Hippocampal formation (tissue), 2 donors: ENCODE measurements at places on chromosomes 7 and 10.

DNA sequence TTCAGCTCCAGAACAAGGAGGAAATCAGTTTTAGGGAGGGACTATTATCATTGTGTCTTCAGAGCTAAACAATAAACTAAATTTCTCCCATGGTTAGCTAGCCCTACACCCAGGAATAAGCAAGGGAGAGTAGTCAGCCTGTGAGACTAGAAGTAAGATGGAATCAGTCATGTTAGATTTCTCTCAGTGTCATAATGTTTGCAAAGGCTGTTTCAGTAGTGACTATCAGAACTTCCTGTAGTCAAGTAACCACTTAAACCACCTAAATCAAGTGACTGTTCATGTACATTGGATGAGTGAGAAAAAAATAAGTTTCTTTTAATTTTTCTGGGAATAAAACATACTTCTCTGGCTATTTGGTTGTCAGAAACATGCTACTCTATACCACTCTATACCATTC, 121.6 kb downstream of the KCND2 start:
- DNase-seq: no peak

DNA sequence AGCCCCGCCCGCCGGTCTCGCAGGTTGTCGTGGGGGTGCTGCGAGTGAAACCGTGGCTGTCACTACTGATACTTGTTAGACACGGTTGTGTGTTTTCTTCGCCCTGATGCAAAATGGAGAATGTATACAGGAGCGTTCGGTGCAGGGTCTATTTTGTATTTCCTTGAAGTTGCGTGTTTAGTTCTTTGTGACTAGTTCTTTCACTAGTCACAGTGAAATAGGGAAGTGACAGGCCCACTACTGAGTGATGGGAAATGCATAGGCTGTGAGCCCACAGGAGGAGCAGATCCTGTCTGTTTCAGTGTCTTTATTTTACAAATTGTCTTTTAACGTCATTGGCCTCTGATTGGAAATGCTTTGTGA, 675 bp downstream of the ABRAXAS2 start:
- DNase-seq: no peak

DNA sequence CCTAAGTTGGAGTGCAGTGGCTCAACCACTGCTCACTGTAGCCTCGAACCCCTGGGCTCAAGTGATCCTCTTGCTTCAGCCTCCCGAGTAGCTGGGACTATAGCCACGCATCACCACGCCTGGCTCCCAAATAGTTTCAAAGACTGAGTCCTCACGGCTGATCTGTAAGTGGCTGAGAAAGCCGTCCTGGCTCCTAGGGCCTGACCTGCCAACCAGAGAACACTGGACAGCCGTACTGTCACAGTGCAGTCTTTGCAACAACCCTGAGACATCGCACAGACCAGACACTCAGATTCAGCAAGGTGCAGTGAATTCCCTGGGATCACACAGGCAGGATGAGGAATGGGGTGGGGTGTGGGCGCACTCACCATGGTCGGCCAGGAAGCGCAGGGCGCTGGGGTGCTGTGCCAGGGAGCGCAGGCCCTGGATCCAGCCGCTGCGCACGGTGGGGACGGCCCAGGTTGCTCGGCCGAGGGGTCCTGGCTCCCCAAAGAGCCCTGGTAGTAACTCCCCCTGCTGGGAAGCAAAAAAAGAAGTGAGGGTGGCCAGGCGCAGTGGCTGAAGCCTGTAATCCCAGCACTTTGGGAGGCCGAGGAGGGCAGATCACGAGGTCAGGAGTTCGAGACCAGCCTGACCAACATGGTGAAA, 10.7 kb downstream of the BRAT1 start:
- no peak for DNase-seq

- no peak for DNase-seq
Observed at GRCh38 chr10:97018251-97019212, 167.2 kb downstream of the SLIT1 start.

GRCh38 chr10:118332236-118332635, 9.9 kb downstream of the FAM204A start:
- no peak for DNase-seq

DNA sequence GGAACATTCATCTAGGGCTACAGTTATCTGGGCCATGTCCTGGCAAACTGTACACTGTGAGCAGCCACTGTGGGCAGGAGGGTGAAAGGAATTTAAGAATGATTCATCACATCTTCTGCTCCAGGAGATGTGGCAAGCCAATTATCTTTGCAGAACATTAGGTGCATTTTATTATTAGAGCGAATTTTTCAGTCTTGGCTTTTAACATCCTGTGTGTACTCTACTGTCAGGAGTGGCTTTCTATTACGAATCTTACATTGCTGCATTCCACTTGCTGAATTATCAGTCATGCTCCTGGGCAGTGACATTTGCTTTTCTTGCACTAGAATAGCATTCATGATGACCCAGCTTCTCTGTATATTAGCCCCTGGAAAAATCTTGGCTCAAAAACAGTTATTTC, 109.2 kb upstream of the TARP start:
- no peak for DNase-seq

GRCh38 chr10:27366769-27367168, 126.2 kb upstream of the ACBD5 start:
- DNase-seq: no peak

- no peak for DNase-seq
Observed at GRCh38 chr10:110747609-110748464, 103.7 kb downstream of the RBM20 start.

DNA sequence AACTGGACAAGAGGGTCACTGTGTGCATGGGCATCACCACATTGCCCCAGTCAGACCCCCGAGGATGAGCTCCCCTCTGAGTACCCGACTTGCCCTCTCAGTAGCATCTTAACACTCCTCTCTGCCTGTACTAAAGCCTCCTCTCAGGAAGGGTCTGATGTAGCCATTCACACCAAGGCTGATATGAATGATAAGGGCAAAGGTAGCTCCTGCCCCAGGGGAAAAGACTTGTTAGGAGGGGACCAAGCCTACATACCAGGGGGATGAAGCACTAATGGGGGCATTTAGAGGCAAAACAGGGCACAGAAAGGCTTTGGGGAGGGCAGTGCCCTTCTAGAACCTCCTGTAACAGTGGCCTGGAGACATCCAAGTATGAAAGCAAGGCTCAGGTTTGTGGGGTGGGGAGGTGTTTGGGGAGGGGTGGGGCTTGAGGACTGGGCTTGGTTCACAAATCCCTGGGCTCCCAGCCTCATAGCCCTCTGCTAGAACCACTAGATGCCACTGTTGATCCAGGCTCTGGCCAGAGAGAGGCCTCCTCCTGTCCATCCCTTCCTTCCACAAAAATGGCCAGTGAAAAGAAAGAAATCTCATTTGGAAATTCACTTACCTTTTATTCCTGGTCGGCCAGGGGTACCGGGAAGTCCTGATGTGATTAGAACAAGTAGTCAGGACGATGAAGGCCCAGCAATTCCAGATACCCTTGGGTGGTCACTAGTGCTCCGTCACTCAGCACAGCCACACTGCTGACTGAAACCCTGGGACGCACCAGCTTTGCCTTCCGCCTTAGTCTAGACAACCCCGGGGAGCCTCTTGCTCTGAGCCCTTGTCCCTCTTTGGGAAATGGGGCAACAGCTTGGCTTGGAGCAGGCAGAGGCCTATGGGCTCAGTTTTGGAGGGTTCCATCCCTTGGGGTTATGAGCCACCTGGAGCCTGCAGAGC, 40.3 kb downstream of the COL17A1 start:
- peak; percentile 59 for DNase-seq

DNA sequence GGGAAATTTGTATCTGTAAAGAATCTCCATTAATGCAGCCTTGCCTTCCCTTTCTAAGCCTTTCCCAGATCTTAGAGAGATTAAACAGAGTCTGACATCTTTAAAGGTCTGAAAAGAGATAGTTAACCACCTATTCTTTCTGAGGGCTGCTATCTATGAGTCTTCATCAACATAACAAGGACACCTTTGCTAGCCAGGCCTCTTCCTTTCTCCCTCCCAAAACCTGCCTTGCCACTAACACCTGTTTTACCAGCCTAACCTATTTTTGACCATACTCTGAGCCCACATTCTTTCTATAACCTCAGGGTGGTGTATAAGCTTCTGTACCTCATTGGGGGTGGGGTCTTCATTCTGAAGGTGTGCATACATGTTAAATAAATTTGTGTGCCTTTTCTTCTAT, 217.1 kb downstream of the IPMK start:
- DNase-seq: no peak

- DNase-seq: no peak
Observed at GRCh38 chr7:34153656-34154270, 248.4 kb downstream of the BMPER start.

DNA sequence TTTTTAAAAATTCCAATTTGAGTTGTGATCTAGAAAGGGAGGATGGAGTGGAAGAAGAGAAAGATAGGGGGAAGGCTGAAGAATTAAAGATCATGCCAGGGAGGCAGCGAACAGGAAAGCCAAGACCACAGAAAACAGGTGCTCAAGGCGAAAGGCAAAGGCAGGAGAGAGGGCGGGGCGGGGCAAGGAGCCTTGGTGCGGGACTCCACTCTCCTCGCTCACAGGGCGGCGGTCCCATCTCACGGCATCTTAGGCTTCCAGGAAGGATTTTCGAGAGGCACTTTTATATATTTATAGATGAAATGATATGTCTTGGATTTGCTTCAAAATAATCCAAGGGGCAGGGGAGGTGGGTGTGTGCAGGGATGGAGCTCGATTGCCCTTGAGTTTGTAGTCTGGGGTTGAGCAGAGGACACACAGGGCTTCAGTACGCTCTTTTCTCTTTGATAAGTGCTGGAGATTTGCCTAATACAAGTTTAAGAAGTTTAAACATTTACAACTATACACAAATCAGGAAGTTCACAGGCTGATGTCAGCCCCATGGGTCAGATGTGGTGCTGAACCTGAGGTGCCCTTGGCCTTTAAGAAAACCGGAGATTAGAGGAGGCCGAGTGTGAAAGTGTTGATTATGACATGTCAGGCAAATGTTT, 161.1 kb downstream of the PRKAG2 start:
- DNase-seq: no peak

- DNase-seq: no peak
Observed at GRCh38 chr10:34022195-34022594, 687.7 kb upstream of the NRP1 start.

GRCh38 chr10:20017961-20018360, 201.7 kb downstream of the PLXDC2 start:
- DNase-seq: no peak

GRCh38 chr7:55085511-55086412, 66.9 kb downstream of the EGFR start:
- DNase-seq: no peak

GRCh38 chr10:58661902-58662301, 149.2 kb downstream of the BICC1 start:
- no peak for DNase-seq

DNA sequence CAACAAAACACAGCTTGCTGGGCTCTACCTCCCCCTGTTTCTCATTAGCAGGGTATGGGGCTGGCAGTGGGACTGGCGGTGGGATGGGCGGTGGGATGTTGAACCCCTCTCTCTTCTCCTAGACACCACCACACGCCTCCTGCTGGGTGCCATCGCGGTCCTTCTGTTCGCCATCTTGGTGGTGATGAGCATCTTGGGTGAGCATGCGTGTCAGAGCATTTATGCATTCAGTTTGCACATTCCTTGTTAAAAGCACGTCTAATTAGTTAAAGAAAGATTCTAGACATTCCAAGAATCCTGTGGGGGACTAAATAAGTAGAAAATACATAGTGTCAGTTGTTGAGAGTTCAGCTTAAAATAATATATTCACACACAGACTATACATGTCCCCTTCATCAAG, 12.7 kb downstream of the CLEC2L start:
- DNase-seq: no peak

GRCh38 chr7:41156268-41156667, 546.6 kb downstream of the INHBA start:
- no peak for DNase-seq

DNA sequence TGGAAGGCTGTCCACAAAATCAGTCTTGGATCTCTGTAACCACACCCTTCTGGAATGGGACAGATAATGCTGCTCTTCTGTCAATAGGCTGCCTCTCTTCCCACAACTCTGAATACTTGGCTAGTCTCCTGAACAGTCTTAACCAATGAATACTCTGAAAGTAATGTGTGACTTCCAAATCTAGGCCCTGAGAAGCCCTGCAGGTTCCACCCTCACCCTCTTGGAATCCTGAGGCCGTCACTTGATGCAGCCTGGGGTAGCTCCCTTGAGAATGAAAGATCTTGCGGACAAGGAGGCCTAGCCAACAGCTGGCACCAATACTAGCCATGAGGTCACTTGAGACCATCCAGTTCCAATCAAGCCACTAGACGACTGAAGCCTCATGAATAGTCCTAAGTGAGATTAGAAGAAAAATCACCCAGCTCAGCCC, 109.2 kb downstream of the ARHGAP12 start:
- DNase-seq: no peak

- DNase-seq: no peak
Observed at GRCh38 chr7:37027557-37028341, 303.5 kb upstream of the AOAH start.

DNA sequence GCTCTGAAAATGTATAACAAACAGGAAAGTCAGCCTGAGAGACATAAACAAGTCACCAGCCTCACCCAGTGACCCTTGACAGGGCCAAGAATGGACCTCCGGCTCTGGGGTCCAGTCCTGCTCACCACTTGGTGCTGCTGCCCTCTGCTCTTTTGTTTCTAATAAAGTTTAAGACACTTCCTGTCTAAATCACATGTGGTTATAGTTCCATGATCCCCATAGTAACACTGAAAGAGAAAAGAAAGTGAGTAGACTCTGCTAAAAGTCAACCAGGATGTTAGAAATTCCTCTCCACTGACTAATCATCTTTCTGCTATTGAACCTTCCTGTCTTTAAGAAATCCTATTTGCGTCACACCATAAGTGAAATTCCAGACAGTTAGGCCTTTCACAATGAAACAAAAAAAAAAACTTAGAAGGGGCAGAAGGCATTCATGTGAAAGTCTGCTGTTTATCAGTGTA, 179.2 kb upstream of the BET1 start:
- no peak for DNase-seq

GRCh38 chr7:44980393-44981034, 1.7 kb upstream of the MYO1G start:
- DNase-seq: no peak

DNA sequence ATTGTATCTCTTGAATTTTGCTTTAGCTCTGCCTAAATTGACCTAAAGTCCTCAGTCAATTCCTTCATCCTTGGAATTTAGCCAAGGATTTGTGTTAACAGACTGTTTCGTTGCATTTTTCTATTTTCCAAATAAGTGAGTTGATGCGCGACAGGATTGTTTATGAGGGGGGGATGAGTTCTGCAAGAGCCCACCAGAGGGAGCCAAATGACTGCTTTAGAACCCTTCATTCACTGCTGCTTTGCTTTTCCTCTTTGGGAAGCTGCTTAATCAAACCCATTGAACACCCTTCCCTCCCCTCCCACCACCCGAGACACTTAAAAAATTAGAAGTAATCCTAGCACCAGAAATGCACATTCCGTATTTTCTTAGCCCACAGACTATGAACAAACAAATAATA, 33.7 kb upstream of the PTF1A start:
- DNase-seq: peak; percentile 74

GRCh38 chr10:42983591-42983990, 93.3 kb upstream of the RET start:
- no peak for DNase-seq

- no peak for DNase-seq
Observed at GRCh38 chr10:35606430-35606829, 1.3 kb downstream of the GJD4 start.

- no peak for DNase-seq
Observed at GRCh38 chr10:97922022-97922758, 72.5 kb downstream of the GOLGA7B start.
